ENCODE measurements at places on chromosomes 3 and 15. TPM values are rescaled to one million over a fixed set of nuclear protein-coding genes. Genes with fewer than 3 reads are reported as not detected.

DNA sequence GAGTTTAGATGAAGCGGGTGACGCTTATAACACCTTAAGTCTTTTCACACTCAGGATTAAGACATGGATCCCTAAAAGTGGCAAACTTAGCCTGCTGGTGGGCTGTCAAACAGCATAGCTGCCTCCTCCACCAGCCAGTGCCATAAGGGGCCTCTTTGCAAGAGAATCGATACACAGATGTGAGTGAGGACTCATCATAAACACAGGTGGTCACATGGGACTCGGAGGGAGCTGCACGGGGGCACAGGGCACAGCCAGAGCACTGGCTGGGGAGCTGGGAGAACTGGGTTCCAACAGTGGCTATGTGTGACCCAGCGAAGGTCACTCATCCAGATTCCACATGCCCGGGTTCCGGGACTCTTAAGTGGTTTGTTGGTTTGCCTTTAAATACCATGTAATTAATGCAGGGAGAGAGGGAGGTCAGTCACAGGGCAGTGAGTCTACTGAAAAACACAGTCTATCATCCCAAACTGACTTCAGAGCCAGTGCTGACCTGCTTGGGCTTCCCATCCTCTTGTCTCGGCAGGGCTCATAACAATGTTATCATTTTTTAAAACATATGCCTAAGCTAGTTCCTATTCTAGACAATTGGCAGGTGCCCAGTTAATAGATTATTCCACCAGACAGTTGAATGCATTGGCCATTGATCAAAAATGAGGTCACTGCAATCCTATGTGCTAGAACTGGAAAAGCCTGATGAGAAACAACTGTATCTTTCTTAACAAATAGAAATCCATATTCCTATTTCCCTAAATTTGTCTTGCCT, 51.8 kb downstream of the SLC12A8 start:
- peak; percentile 87 for DNase-seq

GRCh38 chr3:41574900-41575299, 375.6 kb downstream of the CTNNB1 start:
- no peak for DNase-seq

- DNase-seq = no peak
Measured at GRCh38 chr3:141846050-141846433, 30.4 kb upstream of the ATP1B3 start.

DNA sequence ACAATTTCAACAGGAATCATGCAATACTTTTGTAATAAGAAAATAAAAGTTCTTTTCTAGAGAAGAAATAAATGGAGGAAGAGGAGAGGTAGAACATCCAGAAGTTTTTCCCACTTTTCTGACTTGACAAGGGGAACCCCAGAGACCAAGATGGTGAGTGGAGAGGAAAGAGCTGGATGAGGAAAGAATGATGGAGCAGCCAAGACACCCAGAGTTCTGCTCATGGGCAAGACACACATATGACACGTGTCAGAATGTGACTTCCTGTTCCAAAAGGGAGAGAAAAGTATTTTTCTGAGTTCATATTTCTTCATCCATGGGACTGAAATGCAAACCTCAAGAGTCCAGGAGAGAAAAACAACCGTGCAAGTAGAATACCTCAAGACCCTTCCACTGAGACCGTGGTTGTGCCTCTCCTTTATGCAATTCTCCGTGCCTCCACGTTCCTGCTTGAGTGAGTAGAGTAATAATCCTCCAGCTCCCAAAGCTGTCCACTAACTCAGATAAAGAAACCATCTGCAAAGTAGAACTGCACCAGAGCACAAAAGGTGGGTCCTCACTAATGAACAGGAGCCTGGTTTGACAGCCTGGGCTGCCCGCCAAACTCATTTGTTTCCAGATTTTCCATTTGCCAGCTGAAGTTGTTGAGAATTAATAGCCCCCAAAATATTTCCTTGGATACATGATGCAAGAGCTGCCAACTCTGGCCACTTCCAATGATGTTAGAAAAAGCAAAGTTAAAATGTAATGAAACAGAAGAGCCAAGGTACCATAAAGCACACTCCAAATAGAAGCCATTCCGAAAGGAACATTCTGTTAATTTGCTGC, 272.6 kb upstream of the IGF1R start:
- no peak for DNase-seq

DNA sequence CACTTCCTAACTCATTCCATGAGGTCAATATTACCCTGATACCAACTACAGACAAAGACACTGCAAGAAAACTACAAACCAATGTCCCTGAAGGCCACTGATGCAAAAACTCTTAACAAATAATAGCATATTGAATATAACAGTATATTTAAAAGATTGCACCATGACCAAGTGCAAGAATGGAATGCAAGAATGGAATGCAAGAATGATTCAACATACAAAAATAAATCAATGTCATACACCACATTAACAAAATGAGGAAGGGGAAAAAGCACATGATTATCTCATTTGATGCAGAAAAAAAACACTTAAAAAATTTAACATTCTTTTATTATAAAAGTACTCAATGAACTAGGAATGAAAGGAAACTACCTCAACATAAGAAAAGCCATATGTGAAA, 463.1 kb upstream of the NECTIN3 start:
- no peak for DNase-seq

DNA sequence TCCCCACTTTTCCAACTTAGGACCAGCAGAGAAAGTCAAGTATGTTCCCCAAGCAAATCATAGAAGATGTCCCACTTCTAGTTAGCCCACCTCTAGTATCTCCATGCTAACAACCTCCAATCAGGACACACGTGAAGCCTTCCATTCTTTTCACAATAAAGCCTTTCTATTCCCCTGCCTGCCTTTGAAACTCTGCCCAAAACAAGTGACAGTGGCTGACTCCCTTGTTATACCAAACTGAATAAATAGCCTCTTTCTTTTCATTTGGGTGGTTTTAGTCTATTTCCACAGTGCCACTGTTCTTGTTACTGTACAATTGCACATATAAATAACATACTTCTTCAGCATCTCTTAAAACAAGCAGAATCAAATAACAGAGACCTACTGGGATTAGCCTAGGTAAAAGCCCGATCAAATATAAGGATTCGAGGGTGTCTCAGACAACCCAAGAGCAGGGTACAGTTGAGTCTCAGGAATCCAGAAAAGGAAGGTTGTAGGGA, 118.0 kb upstream of the NPHP3 start:
- DNase-seq = no peak

GRCh38 chr3:131972550-131972949, 62.3 kb downstream of the CPNE4 start:
- no peak for DNase-seq

- no peak for DNase-seq
Measured at GRCh38 chr3:157092230-157092629, 67.7 kb downstream of the CCNL1 start.

DNA sequence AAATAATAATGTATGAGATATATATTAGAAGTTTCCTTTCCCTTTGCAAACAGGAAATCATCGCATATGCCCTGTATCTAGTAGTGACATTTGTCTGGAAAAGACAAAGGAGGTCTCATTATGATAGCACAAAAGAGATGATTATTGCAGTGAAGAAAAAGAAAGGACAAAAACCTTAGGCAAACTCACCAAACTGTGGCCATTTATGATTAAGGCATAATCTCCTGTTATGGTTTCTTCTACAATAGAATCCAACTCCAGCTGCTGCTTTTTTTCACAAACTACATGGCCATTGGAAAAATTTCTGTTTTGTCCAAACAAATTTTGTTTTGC, 218.2 kb downstream of the ATP8B4 start:
- DNase-seq = no peak

DNA sequence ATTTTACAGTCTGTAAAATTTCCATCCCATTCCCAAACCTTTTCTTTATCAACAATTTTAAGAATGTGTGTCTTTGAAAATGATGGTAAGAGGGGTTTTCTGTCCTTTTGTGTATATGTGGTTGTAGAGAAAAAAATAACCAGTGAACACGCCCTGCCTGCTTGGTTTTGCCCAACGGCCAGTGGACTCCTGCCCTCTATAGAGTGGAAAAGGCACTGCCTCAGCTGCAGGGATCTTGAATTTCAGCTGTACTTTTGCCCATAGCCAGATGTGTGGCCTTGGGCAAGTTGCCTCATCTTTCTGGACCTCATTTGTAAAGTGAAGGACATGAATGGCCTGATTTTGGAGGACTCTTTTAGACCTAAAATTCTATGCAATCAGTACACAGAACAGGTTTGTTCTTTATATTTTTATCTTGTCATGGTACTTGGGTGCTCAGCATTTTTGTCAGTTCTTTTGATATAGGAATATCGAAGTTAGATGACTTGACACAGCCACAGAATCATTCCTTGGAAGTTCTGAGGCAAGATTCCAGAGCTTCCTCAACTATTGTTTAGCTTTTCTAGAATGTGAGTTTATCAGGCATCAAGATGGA, 81.0 kb downstream of the CLDN11 start:
- DNase-seq = no peak

- DNase-seq = no peak
Measured at GRCh38 chr3:3714572-3714971, 84.7 kb upstream of the LRRN1 start.

GRCh38 chr15:51121118-51121517, 26.4 kb upstream of the TNFAIP8L3 start:
- DNase-seq = no peak

GRCh38 chr15:29638781-29639180, 183.5 kb downstream of the TJP1 start:
- DNase-seq = no peak

FANCD2OS gene
- not detected for polyA plus RNA-seq

FAM107A gene
- 1.2 TPM for polyA plus RNA-seq

SCG3 gene
- polyA plus RNA-seq = 0.52 TPM

ARL8B gene
- 48.1 TPM for polyA plus RNA-seq

CHRNA5 gene
- 1.5 TPM for polyA plus RNA-seq

ITGA11 gene
- 9.7 TPM for polyA plus RNA-seq
